ENCODE measurements at places on chromosomes 2 and 18.

DNA sequence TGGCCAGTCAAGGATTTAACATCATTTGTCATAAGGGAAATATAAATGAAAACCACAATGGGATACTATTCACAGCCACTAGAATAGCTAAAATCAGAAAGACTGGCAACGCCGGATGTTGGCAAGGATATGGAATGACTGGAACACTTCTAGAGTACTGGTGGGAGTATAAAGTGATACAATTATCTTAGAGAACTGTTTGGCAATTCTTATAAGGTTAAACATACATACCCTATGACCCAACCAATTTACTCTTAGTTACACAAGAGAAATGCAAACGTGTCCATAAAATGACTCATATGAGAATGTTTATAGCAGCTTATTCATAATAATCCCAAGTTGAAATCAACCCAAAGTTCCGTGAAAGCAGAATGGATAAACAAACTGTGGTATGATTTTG, 35.1 kb downstream of the MAPK4 start:
- no peak for DNase-seq

DNA sequence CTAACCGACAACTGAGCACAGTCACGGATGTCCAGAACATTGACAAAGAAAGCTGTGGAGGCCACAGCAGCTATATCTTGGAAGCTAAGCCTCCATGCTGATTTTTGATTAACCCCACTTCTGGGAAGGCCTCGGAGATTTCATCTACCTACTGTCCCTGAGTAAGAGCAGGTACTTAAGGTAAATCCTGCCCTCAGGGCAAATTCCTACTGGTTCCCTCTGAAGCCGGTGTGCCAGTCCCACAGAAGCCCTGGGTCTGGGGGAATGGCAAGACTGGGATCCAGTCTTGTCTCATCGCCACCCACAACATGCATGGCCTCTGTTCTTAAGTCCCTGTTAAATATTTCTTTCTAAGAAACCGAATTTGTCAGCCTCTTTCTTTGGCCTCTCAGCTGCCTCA, 18.7 kb downstream of the PER2 start:
- DNase-seq = no peak

DNA sequence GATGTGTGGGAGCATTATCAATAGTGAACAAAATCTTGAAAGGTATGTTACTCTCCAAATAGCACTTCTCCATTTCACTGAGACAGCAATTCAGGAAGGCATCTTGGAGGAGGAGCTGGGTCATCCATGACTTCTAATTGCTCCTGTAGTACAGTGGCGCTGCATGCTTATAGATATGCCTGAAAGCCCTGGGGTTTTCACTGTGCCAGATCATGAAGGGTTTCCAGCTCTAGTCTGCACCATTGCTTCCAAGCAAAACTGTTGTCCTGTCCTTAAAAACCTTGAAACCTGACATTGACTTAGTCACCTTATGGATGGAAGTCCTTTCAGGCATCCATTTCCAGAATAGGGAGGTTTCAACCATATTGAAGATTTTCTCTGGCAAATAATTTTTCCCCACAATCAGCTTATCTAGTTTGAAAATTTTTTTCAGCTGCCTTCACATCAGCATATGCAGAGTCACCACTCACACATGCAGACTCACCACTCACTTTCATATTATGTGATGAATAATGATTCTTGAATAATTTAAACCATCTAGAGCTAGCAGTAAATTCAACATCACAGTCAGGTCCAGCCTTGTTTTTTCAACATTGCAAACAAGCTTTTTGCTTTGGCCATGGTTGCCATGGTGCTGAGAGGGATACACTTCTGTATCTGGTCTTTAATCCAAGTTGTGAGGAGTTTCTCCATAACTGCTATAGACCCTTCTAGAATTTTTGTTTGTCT, 297.1 kb downstream of the CLIP4 start:
- DNase-seq = no peak

DNA sequence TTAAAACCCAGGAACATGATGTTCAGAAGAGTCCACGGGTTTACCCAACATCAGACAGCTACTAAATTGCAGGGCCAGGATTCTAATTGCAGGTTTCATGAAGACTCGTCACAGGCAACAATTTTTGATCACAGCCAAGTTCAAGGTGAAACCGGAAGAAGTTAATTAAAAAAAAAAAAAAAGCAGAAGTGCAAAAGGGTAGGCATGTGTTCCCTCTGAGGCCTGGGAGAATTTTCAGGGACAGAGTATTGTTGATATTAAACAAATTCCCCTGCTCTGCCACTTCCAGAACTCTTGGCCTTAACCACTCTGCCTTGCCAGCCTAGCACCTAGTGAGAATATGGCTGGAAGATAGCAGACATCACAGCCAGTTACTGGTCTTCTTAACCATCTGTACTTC, 99.4 kb upstream of the TRIB2 start:
- no peak for DNase-seq
